ENCODE measurements at places on chromosomes 2 and 18. TPM values are rescaled to one million over a fixed set of nuclear protein-coding genes. Genes with fewer than 3 reads are reported as not detected.

Gene LRP2
- total RNA-seq = 0.22 TPM

Gene REEP1
- total RNA-seq = 2.0 TPM

Gene MATN3
- 0.48 TPM for total RNA-seq

Gene ALPP
- total RNA-seq = 0.82 TPM

Gene OR6B2
- not detected for total RNA-seq

Gene EIF2AK2
- 63.2 TPM for total RNA-seq

Gene REG3A
- not detected for total RNA-seq

Gene PCARE
- 0.08 TPM for total RNA-seq

Gene OTOS
- not detected for total RNA-seq

Gene UGT1A8
- not detected for total RNA-seq

Gene MAP2
- total RNA-seq = 6.3 TPM

- DNase-seq = no peak
Measured at GRCh38 chr2:235043762-235044500, 92.1 kb downstream of the SH3BP4 start.

GRCh38 chr18:69845593-69846506, 101.8 kb downstream of the CD226 start:
- no peak for DNase-seq

DNA sequence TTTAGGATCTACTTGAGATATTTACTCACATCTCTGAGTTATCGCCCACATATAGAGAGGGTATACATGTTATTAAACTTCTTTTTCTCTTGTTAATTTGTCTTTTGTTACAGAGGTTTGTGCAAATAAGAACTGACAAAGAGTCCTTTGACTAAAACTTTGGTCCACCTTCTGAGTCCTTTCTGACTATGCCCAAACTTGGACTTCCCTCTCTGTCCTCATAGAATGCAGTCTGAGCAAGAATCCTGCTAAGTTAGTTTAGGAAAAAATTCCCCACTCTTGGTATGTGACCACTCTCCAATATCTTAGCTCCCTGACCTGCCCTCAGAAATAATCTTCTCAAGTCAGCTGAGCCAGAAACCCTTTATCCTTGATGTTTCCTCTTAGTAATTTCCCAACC, 257.5 kb upstream of the REG3G start:
- no peak for DNase-seq

- DNase-seq = no peak
Measured at GRCh38 chr2:121197369-121198091, 87.5 kb downstream of the TFCP2L1 start.

DNA sequence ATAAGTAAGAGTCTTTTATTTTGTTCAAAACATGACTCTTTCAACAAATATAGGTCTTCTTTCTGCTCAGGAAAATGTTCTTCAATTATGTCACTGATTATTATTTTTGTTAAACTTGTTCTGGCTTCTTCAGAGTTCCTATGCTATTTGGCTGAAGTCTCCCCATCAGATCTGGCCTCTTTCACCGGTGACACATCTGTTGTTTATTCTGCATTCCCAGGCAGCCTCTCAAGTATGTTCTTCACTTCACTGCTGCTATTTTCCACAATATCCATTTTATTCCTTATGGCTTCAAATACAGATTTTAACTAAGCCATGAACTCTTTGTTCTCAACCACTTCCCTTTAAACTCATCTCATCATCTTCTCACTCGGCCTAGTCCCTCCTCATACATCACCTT, 45.7 kb downstream of the HDAC4 start:
- DNase-seq = no peak

DNA sequence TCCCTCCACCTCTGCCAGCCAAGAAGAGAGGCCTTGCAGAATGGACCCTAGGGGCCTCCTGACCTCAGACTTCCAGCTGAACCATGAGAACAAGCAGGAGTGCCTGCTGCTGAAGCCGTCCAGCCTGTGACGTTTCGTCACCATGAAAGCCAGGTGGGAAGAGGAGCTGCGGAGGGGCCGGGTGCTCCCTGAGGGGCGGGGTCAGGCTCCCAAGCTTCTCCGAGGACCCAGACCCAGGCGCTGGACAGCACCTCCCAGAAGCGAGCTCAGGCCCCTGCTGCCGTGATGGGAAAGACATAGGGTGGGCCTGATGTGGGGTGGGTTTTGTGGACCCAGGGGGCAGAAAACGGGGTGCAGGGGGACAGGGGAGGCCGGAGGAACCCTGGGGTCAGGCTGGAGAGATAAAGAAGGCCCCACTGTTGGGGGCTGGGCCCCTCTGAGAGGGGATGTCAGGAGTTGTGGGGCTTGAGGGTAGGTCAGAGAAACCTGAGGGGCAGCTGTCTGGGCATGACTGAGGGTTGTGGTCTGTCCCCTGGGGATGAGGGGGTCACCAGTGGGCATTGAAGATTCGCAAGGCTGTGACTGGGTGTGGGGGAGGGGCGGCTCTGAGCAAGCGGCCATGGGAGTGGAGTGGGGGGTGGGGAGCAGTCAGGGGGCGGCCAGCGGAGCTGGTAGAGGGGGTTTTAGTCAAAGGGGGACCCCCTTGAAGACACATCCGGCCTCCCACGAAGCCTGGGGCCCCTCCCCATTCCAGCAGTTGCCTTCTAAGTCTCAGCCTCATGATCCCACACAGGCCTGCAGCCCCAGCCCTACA, 73.4 kb upstream of the ODC1 start:
- no peak for DNase-seq

GRCh38 chr18:62605685-62606084, 82.9 kb downstream of the ZCCHC2 start:
- no peak for DNase-seq

DNA sequence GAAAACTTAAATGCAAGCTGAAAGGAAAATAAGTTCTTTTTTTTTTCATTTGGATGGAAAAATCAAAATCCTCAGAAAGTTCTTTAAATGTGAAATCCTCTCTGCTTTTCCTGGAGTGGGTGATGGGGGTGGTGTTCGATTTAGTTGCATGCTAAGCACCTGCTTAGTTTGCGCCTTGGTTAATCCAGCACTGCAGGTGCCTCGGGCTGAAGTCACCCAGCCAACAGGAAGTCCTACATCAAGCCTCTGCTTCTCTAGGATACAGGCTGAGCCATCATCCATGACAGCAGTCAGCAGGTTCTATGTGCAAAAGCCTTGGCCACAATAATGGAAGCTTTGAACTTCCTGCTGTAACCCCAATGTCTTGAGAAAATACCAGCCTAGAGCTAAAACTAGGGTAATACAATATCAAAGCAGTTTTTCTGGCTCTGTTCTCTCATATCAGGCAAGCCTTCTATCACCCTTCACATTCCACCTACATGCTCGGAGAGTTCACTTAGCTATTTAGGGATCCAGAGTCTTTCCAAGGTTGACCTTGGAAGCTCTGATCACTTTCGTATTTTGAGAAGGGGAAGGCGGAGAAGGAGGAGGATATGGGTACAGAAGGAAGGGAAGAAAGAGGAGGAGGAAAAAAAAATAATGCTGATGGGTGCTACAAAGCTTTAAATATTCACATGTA, 116.1 kb upstream of the LRRTM1 start:
- no peak for DNase-seq

DNA sequence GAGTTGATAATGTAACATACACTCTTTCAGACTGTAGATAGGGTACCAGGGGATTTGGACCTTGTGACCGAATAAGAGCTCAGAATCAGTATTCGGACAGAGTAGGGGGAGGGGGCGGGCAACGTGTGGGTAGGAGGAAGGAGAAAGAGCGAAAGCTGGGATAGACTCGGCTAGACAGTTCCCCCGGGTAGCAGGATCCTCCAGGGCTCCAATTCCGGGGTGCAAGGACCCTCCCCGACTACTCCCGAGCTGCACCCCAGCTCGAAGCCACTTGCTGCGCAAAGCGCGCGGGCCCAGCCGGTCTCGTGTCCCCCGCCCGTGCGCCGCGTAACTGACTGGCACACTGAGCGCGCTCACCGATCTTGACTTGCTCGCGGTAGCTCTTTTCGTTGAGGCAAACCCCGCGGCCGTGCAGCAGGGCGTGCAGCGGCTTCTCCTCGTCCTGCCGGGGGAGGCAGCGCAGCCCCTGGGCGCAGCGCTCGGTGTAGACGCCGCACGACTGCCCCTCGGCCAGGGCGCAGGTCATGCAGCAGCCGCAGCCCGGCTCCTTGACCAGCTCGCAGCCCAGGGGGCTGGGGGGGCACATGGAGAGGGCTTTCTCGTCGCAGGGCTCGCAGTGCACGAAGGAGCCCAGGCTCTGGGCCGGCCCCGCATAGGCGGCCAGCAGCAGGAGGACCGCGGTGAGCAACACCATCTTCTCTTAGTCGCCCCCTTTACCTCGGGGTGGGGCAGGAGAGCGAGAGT, 1.1 kb downstream of the IGFBP5 start:
- peak; percentile 62 for DNase-seq

DNA sequence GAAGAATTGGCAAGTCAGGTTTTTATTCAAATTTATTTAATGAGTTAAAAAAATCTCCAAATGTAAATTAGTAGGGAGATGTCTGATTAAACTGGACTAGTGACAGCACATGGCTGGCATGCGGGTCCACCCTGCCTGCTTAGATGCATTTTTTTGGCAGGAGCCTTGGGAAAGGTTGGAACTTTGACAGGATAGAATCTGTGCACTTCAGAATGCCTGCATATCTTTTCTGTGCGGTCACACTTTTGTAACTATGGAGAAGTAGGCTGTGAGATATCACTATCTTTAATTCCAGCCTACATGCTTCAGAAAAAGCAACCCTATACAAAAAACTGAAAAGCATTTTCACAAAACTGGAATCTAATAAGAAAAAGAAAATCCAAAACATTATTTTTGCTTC, 317.8 kb downstream of the MBD2 start:
- DNase-seq = no peak

GRCh38 chr2:27798948-27799645, 27.6 kb downstream of the MRPL33 start:
- DNase-seq = no peak

GRCh38 chr2:190563109-190563508, 28.6 kb upstream of the NEMP2 start:
- no peak for DNase-seq

DNA sequence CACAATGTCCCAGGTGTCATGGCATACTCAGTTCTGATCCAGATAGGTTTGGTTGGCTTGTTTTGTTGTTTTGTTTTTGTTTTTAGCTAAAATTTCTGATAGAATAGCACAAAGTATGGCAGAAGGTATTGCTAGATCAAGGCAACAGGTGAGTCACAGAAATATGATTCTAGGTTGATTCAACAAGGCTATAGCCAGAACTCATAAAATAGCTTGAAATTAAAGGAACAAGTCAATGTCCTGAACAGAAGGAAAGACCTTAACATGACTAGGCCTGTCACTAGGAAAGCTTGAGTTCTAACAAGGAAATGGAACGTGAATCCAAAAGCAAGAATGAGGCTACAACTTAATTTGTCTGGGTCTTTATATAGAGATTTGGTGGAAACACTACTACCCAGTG, 157.1 kb downstream of the GALNT3 start:
- no peak for DNase-seq

- DNase-seq = no peak
Measured at GRCh38 chr2:187263675-187264560, 184.1 kb downstream of the CALCRL start.

DNA sequence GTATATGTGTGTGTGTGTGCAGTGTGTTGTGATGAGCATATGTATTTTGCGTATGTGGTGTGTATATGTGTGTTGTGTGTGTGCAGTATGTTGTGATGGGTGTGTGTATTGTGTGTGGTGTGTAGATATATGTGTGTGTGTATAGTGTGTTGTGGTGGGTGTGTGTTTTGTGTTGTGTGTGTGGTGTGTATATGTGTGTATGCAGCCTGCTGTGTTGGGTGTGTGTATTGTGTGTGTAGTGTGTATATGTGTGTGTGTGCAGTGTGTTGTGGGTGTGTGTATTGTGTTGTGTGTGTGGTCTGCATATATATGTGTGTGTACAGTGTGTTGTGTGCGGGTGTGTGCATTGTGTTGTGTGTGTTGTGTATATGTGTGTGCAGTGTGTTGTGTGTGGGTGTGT, 23.9 kb downstream of the ACKR3 start:
- DNase-seq = no peak

DNA sequence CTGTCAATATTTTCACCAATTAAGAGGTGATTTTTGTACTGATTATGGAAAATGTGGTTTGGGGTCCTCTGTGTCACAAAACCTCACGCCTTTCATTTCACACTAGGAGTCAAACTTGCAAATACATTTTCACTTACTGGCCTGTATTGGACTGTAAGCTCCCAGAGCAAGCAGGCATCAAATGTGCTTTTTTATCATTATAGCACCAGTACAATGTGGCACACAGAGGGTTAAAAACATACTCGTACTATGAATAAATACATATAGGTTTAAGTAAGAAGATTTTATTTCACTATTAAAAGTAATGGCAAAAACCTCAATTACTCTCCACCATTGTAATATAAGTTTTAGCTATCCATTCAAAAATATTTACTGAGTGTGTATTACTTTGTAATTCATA, 56.7 kb downstream of the ABCB11 start:
- no peak for DNase-seq

GRCh38 chr2:176121190-176122051, 1.1 kb upstream of the HOXD9 start:
- no peak for DNase-seq

DNA sequence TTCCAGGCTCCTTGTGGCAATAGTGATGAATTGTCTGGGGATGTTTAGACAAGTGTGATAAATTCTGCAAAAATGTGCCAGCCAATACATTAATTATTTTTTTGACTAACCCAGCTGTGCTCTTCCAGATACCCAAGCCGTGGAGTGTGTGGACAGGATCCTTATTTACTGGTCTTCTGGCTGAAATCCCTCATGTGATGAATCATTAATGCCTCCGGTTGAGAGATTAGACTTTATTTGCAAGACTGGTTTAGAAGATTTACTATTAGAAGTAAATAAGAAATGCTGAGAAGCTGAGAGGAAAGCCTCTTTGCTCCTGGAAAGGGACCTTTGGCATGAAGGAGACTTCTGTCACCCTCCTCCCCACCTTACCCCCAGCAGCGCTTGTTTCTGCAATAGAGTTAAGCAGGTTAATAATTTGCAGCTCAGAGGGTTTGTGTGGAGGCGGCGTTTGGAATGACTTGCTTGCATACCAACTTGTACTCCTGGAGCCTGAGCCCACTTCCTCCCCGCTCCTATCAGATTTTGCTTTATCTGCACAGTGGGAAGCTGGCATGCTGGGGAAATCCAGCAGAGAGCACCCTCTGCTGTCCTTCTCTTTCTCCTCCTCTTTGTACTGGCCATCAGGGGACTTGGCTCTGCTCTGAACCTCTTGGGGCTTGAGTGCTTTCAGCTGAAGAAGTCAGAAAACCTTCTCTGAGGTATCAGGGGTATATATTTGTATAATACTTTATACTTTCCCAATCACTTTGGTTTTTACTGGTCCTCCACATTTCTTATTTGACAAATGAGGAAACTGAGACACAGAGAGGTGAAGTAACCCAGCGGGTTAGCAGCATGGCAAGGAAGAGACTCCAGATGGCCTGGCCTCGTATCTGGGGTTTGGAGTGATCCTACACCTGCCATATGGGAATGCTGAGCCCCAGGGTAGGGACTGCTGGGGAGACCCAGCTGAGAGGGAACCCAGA, 16.3 kb downstream of the SLC3A1 start:
- DNase-seq = no peak

GRCh38 chr18:74251297-74252038, 40.3 kb downstream of the CYB5A start:
- no peak for DNase-seq

GRCh38 chr2:229489016-229489415, 217.9 kb upstream of the PID1 start:
- DNase-seq = no peak

GRCh38 chr2:7497178-7497577, 580.0 kb downstream of the RNF144A start:
- DNase-seq = no peak
